ENCODE measurements at places on chromosomes 6 and 20. TPM values are rescaled to one million over a fixed set of nuclear protein-coding genes. Genes with fewer than 3 reads are reported as not detected.

ABHD16B gene
- total RNA-seq, result not detected

GSTA3 gene
- not detected for total RNA-seq

DZANK1 gene
- total RNA-seq, result 0.56 TPM

MLN gene
- not detected for total RNA-seq

POM121L2 gene
- not detected for total RNA-seq

RIN2 gene
- total RNA-seq, result 35.8 TPM

PPP1R3D gene
- 5.4 TPM for total RNA-seq

ARG1 gene
- not detected for total RNA-seq

HSD17B8 gene
- total RNA-seq, result 9.0 TPM

CALHM6 gene
- 0.58 TPM for total RNA-seq

OSBPL2 gene
- total RNA-seq, result 31.9 TPM

BPIFB1 gene
- not detected for total RNA-seq

SSTR4 gene
- total RNA-seq, result not detected

UST gene
- total RNA-seq, result 26.8 TPM

Data from regular cardiac myocyte (primary cell).